ENCODE measurements at places on chromosomes 4 and X. TPM values are rescaled to one million over a fixed set of nuclear protein-coding genes. Genes with fewer than 3 reads are reported as not detected.
A peak's percentile ranks its signal among the peaks of the same experiment; 100 is the strongest.

The FAM114A1 gene
- total RNA-seq = 0.45 TPM

- no peak for DNase-seq
Measured at GRCh38 chrX:132181364-132181763, 37.9 kb downstream of the RAP2C start.

The VSIG1 gene
- 9.9 TPM for total RNA-seq

DNA sequence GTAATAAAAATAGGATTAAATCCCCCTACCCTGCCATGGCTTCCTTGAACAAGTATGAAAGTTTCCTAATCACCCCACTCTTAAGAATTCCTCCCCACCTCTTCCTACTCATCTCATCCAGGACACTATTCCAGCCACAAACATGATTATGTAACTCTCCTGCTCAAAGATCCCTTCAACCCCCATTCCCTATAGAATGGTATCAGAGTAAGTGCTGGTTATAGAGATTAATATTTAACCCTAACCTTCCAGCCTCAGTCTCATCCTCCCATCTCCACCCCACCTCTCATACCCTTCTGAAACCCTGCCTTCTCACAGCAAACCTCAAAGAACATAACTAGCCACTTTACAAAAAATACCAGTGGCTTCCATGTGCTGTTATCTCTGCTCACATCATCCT is 155.1 kb downstream of the PPP3CA start:
- no peak for DNase-seq

DNA sequence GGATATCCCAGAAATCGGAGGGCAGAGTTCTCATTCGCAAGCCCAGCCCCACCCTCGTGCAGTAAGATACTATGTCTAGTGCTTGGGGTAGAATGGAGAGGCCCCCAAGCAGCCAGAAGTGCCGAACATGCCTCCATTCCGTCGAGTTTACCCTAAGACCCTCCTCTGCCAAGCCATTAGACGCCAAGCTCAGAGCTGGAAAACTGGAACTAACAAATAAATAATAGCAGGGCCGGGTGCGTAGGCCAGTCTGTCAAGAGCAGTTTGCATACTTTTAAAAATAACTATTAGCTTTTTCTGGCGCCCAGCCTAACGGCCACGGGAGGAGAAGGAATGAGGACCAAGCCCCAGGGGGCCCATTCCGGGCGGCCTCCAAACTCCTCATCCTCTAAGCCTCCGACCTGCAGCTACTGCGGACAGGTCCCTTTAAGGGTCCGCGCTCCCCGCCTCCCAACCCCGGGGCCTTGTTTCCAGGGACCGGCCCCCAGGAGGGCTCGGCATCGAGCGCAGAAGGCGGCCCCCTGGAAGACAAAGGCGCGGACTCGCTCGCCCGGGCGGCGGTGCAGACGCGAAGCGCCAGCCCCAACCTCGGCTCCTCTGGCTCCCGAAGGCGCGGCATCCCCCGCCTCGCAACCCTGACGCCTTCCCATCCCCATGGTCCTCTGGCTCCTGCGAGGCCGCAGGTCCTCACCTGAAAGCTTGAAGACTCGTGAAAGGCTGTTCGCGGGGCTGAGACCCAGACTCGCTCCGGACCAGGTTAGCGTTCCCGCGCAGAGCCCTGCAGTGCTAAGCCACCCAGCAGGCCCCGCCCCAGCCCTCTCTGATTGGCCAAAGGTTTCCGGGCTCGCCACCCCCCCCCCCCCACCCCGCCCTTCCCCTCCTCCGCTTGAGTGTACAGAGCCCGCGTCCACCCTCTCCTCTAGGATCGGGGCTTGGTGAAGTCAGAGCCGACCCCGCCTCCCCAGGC is at the start of gene TMSB15A:
TSS of gene TMSB15A (minus strand) at position 765 of the 967 bp plus-strand sequence.
- DNase-seq = peak; percentile 53

The TBX22 gene
- total RNA-seq = not detected

DNA sequence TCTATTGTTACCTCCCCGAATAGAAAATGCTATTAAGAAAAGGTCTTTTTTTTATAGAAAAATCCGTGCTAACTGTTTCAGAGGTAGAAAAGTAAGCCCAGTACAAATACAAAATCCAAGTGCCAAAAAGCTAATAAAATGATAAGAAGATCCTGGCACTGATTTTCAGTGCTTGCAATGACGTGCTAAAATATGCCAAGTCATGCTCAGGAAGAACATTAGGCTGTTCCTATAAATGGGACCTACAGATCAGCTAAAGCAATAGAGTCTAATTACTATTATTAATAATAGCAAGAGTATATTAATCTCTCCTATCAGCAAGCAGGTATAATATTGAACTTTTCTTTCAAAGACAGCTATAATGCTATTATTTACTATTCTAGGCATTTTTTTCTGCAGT is 305.8 kb downstream of the PPARGC1A start:
- no peak for DNase-seq

GRCh38 chrX:129318375-129318774 is 204.9 kb downstream of the SMARCA1 start:
- no peak for DNase-seq
